ENCODE measurements at places on chromosomes 3 and 15.

- peak; percentile 73 for DNase-seq
Observed at GRCh38 chr3:49276475-49277382, at the start of gene C3orf62. Gene C3orf62 (minus strand): TSS chr3:49277232. CDS start chr3:49276872, 360 bp downstream.

DNA sequence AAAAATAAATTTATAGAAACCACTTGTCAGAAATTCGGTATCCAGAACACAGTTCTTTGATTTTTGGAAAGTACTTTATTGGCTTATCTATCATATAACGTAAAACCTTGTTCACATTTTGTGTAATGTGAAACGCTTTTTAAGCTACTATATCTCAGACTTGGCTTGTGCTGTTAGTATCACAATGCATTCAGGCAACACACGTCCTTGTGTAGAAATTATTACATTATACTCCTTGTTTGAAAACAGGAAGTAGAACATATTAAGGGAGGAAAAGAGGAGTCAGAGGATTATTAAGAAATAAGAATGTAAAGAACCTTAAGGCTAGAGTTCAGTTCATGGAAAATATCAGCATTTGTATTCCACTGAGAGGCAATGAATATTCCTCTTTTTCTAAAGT is 1.6 kb downstream of the DNAJC13 start:
- DNase-seq: no peak

GRCh38 chr3:149340310-149340933 is 7.0 kb upstream of the TM4SF18 start:
- no peak for DNase-seq

DNA sequence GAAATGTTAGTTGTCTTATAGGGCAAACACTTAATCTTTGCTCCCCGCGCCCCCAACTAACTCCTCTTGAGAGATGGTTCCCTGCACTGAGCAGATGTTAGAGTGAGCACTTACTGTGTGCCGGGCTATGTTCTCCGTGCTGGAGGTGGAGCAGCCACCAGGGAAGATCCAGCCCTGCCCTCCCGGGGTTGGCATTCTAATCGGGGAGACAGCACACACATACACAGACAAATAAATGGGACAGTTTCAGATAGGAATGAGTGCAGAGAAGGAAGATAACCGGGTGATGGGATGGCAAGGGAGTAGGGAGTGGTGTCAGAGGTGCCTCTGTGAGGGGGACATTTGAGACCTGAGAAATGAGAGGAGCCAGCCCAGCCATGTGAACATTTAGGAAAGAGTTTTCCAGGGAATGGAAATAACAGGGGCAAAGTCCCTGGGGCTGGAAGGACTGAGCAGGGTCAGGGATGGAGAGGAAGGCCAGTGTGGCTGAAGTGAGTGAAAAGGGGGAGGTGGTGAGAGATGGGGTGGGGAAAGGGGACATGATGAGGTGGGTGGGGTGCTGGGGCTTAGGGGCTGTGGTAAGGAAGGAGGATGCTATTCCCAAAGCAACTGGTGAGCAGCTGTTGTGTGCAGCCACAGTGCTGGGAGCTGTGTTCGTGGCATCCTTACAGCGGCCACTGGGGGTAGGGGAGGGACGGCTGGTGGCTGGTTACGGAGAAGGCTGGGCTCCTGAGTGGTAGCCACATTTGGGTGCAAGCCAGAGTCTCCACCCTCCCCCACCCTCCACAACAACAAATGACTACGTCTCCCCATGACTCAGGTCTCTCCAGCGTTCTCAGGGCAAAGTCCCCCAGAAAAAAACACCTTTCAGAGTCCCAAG is 15.4 kb upstream of the FGD5 start:
- DNase-seq: no peak

- DNase-seq: no peak
Observed at GRCh38 chr3:72265256-72266015, 480.5 kb upstream of the PROK2 start.

DNA sequence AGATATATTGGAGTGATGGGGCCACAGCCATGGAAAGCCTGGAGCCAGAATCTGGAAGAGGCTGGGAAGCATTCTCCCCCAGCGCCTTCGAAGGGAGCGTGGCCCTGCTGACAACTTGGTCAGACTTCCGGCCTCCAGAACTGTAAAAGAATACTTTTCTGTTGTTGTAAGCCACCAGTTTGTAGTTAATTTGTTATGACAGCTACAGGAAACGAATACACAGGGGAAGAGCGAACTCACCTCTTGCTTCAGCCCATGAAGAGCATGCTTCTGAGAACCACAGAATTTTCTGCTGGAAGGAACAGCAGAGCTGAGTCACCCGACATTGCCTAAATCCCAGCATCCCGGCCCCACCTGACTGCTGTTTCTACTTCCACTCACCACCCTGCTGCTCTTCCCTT is 501.7 kb downstream of the SHQ1 start:
- peak; percentile 33 for DNase-seq

- DNase-seq: no peak
Observed at GRCh38 chr3:32886911-32887310, 64.5 kb upstream of the CCR4 start.

DNA sequence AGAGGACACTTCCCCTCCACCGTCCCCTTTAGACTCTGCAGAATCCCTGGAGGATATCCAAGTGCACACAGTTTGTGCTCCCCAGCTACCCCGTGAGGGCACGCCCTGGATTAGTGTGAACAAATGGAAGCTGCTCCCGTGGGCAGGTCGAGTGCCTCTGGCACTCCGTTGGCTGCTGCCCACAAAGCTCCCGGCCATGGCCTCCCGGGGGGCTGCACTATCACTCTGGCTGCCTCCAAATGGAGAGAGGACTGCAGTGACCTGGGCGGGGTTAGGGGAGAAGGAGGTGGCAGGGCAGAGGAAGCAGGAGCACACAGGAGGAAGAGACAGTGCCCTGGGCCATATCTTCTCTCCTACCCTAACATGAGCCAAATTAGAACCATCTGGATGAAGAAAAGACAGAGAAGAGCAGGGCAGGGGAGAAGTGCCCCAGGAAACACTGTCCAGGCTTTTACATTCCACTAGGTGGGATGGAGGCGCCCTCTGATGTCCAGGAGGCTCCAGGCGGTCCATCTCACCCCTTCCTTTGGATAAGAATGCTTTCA is 29.4 kb upstream of the ACAD9 start:
- DNase-seq: no peak

- DNase-seq: no peak
Observed at GRCh38 chr3:120497336-120497735, 46.5 kb upstream of the FSTL1 start.

- DNase-seq: no peak
Observed at GRCh38 chr3:40502034-40502433, 3.8 kb upstream of the ZNF620 start.

DNA sequence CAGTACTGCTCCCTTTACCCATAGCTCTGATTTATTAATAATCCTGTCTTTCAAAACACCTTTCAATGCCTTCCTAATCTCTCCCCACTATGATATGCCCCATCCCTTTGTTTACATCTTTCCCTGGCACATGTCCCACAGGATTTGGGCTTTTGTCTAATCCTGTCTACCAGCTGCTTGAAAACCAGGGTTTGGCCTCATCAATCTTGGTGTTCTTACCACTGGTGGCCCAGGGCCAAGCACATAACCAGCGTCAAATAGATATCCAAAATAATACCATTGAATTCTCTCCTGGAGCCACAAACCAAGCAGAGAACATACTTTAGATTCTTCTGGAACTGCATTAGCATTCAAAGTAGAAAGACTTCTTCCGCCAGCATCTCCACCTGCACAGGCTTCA is 104.8 kb upstream of the PPP2R3A start:
- no peak for DNase-seq

- no peak for DNase-seq
Observed at GRCh38 chr3:143832433-143832832, 15.8 kb downstream of the SLC9A9 start.

DNA sequence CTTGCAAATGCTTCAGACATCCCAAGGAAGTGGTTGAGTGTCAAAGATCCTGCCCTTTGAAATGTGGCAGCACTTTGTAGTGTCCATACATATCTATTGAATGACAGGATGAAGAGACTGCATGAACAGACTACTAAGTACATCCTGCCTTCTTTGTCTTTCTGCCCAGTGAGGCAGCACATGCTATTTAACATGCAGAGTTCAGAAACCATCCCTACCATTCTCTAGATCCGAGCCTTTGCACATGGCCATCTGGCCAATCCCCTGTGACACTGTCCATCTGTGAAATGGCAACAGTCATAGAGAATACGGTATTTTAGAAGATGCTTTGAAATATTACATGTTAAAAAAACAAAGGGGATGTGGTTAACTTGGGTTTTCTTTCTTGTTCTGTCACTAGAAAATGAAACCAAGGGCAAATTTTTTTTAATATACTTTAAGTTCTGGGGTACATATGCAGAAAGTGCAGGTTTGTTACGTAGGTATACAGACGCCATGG is 519.6 kb downstream of the NTRK3 start:
- peak; percentile 8 for DNase-seq

GRCh38 chr3:97970956-97971620 is 1.1 kb downstream of the RIOX2 start:
- no peak for DNase-seq

DNA sequence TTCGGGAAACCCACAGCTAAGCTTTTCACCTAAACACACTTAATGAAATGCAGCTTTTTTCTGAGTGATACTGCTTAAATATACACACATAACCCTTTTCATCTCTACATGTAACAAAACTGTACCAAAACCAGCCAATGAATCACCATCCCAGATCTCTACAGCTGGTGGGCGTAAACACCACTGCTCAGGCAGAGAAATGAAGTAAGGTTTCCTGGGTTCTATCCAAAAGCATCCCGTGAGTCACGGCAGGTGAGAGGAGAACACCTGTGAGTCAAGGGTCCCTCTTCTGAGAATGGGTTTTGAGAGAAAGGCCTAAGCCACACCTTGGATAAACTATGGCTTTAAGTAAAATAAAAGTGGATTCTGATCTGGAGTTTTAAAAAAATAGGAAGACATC is 2.6 kb downstream of the CLDN1 start:
- no peak for DNase-seq

DNA sequence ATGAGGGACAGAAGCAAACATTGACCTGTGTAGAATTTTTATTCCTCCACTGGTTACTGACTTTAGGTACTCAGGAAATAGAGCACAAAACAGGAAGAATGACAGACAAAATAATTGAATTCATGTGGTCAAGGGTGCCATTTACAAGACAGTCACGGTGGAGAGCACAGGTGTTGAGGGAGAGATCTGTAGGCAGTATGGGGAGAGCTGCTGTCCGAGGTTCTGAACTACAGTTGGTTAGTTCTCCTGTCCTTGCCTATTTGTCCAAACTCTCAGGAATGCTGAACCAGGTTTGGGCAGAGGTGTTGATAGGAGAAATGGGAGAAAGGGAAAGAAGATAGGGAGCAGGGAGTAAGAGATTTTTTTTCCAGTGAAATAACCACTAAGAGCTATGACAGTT is 178.5 kb upstream of the ZBTB20 start:
- DNase-seq: peak; percentile 26

GRCh38 chr3:69161587-69162307 is 39.4 kb upstream of the LMOD3 start:
- DNase-seq: peak; percentile 50

GRCh38 chr15:52121896-52122295 is 9.3 kb upstream of the BCL2L10 start:
- no peak for DNase-seq

DNA sequence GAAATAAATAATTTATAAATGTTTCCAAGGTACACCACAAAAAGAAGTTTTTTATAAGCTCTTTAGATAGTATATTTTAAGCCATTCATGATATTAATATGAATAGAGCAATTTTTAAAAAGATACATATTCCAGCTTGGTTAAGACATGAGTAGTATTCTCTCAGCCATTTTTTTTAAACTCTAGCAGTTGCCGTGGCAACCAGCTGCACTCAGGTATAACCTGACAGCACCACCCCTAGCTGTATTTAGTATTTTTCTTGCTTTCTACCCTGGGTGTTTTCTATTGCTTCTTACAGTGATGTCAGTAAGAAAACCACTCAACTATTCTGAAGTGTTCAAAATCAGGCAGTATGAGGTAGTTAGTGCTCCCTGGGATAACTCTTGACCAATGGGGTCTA is 496.3 kb upstream of the CNTN3 start:
- DNase-seq: no peak

GRCh38 chr3:163717377-163717776 is 1360.9 kb downstream of the SI start:
- DNase-seq: no peak

DNA sequence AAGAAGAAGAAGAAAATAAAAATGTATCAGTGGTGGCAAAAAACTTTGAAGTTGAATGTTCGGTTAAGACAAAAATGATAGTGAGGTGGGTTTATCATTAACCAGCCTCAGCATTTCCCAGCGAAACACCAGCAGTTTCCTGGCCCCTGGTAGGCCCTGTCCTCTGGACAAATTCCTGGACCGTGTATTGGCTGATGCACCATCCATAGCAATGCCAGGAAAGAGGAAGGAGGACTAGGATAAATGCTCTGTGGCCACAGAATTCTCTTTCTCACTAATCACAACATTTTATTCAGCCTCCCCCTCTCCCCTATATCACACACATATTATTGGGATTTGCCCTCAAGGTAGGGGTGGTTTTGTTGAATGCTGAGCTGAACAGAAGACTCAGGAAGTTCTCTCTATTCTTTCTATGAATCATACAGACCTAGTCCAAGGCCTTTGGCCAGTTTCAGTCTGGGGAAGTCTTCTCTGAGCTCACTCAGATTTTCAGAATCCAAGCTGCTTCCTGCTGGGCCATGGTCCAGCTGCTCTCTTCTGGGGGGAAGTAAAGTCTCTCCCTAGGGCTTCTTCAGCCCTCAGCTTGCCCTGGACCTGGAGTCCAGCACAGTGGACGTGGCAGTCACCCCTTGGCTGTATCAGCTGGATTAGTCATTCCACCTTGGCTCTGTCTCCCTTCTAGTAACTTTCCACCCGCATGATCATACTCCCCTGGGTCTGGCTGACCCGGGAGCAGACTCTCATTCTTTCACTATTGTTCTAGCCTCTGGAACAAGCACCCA is 27.6 kb downstream of the SLC28A1 start:
- DNase-seq: no peak

DNA sequence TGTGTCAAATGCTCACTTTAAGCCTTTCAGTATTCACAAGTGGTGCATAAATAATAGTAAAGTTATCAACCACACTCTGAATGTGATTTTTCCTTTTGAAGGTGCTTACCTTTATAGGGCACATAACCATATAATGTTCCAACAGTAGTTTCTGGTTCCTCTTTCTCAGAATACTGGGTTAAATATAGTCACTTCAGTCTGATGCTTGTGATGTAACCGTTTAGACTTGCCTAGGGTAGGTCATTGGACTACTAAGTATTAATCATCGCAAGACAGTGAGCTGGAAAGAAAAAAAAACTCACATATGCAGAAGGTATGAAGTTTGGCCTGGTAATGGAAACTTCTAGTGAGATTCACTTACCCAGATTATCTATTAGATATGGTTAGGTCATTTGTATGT is 1.9 kb downstream of the KBTBD8 start:
- no peak for DNase-seq

DNA sequence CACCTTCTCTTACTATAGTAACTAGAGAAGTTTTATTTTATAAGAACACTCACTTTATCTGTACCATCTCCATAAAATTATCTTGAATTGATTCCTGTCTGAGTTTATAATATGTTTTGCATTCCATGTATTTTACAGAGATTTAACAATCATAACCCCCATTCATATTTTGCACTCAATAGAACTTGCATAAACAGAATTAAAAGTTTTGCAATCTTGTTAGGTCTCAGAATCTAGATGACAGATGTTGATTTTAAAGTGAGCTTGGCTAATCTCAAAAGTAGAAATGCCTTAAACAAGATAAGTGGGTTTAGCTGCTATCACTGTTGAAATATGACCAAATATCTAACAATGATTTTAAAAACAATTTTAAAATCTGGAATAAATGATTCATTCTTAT is 107.9 kb upstream of the EPHA6 start:
- DNase-seq: no peak

GRCh38 chr3:118011910-118012309 is 1022.7 kb downstream of the IGSF11 start:
- no peak for DNase-seq
